Diencephalon (tissue), 1 donor: ENCODE measurements at places on chromosomes 7 and 10. TPM values are rescaled to one million over a fixed set of nuclear protein-coding genes. Genes with fewer than 3 reads are reported as not detected.

ANKRD61 gene
- 0.46 TPM for total RNA-seq

DTX2 gene
- 3.0 TPM for total RNA-seq

OPALIN gene
- total RNA-seq = not detected

CELF2 gene
- total RNA-seq = 102 TPM

EBF3 gene
- total RNA-seq = 19.6 TPM

TMEM72 gene
- 0.69 TPM for total RNA-seq

EFCAB10 gene
- total RNA-seq = 11.8 TPM

TMEM225B gene
- 0.23 TPM for total RNA-seq

NEUROG3 gene
- total RNA-seq = not detected

AOAH gene
- 5.3 TPM for total RNA-seq

SFTPD gene
- total RNA-seq = 2.1 TPM

OR2F1 gene
- total RNA-seq = not detected

PRTFDC1 gene
- 31.8 TPM for total RNA-seq

IRF5 gene
- 3.9 TPM for total RNA-seq

GDF10 gene
- 3.0 TPM for total RNA-seq

DYNC1I1 gene
- total RNA-seq = 51.2 TPM

DNAJC1 gene
- total RNA-seq = 19.4 TPM

CYTH3 gene
- 36.2 TPM for total RNA-seq

RNF148 gene
- total RNA-seq = 0.92 TPM

OPN4 gene
- total RNA-seq = not detected

APBB1IP gene
- total RNA-seq = 3.7 TPM

SND1 gene
- total RNA-seq = 72.7 TPM

C7orf33 gene
- not detected for total RNA-seq

MBL2 gene
- not detected for total RNA-seq

FZD1 gene
- 10.8 TPM for total RNA-seq

DNAH11 gene
- total RNA-seq = 8.3 TPM

AKR1D1 gene
- total RNA-seq = not detected

PI4K2A gene
- 15.7 TPM for total RNA-seq
